Calu3 (cell line): ENCODE measurements at places on chromosomes 1 and 21.

- DNase-seq, result no peak
Observed at GRCh38 chr1:93042187-93043056, 36.7 kb upstream of the MTF2 start.

DNA sequence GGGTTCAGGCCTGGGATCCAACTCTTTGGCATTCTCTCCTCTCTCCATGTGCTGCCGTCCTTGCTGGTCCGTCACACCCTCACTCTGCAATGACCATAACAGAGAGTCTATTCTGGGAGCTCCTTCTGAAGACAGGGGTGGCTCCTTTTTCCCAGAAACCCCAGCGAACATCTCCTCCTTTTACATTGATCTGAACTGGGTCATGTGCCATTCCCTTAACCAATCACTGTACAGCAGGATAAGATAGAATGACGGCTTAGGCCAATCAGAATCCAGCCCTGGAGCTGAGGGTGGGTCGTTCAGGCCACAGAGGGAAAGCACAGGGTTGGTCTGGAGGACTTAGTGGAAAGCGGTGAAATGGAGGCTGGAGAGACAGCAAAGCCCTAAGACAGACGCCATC lies 740.1 kb downstream of the MATN1 start:
- no peak for DNase-seq

- no peak for DNase-seq
Observed at GRCh38 chr1:99811747-99812146, 38.4 kb upstream of the AGL start.

- no peak for DNase-seq
Observed at GRCh38 chr1:111404588-111404987, 22.9 kb downstream of the OVGP1 start.

DNA sequence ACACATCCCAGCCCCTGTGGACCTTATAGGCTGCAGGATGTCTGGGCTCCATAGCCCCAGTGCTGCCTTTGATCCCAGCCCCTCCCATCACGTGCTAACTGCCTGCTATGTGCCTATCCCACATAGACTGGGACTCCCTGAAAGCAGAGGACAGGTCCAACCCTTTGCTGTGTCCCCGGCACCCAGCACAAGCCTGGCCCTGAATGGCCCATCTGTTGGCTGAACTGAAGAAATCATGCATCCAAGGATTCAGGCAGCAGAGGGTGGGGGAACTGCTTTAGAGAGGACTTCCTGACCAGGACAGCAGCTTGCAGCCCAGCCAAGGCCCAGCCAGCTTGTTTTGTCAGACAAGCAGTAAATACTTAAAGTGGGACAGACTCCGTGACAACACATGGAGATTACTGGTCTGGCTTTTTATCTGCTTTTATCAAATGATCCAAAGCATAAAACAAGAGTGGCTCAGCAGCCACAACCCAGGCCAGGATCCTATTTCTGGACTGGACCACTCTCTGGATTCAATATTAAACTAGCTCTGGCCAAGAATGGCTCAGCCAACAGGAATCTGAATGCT lies 69.3 kb downstream of the GLIS1 start:
- no peak for DNase-seq
